ENCODE measurements at places on chromosomes 2 and 18.
A peak's percentile ranks its signal among the peaks of the same experiment; 100 is the strongest.

DNA sequence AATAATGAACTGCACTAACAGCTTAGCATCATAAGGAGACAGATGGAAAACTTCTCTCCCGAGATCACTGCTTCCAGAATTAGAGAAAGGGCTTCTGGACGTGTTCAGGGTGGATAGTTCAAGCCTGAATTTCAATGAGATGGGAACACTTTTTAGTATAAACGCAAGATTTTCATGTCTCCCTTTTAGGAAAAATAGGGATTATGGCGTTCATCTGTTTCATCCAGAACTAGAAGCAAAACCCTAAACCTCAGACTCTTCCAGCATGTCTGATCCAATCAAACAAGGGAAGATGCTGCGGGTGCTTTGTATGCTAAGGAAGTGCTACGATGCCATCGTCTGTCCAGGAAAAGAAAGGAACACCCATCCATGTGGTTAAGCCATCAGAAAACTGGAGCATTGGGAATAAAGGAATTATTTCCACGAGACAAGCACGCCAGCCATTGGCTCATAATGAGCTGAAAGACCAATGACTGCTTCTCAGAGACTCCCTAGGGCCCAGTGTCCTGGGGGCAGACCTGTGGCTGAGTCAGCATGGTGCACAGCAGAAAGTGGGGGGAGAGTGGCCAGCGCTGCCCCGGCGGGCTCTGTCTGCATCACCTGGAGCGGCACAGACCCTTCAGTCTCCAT lies 65.9 kb upstream of the AFF3 start:
- DNase-seq, result no peak

- no peak for DNase-seq
Measured at GRCh38 chr18:22999212-22999611, 66.1 kb downstream of the RBBP8 start.

DNA sequence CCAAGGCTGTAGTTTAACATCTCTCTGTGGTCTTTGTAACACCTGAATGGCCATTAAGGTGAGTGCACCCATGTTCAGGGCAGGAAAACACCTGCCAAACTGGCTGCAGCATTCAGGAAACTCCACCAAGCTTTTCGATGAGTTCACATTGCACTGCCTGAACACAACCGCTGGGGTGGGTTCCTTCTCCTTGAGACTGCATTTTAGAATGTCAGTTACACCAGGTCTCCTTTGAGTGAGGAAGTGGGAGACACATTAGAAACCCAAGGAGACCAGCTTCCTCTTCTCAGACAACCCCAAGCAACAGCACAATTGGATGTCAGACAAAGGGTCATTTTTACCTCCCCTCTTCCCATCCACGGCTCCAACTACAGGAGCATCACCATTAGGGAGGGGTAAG lies 35.2 kb downstream of the CYRIA start:
- peak; percentile 33 for DNase-seq

DNA sequence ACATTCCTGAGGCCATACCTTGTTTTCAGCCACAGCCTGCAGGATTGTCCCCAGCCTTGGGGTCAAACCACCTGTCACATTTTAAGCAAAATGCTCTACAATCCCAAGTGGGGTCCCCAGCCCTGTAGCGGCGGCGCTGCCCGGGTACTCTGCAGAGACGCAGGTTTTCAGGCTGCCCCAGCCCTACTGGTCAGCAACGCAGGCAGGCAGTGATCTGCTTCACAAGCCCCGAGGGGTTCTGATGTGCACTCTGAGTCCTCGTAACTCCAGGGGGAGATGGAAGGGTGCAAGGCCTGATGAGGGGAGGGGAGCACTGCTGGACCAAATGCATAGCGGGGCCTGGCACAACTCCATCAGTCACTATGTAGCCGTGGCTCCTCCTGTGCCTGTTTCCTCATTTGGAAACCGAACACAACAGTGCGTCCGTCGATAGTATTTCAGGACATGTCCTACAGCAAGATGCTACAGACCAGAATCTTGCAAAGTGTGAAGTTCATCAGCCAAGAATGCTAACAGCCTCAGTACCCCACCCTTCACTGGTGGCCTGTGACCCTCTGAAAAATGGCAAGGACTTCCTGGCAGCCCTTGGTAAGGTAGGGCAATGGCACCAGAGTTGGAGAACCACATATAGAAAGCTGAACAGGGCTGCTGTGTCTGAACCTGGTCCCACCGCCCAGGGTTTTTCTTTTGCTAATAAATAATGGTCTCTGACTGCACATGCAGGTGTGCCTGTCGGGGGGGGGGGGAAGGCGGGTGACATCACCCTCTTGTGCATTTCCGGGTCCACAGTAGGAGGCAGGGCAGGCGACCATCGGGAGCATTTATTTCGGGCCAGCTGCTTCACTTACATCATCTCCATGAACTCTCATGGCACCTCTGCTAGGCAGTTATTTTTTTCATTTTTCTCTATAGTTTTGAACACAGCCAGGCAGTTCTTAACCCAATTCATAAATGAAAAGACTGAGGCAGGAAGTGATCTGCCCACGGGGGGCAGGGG lies 50.6 kb upstream of the TFCP2L1 start:
- no peak for DNase-seq

DNA sequence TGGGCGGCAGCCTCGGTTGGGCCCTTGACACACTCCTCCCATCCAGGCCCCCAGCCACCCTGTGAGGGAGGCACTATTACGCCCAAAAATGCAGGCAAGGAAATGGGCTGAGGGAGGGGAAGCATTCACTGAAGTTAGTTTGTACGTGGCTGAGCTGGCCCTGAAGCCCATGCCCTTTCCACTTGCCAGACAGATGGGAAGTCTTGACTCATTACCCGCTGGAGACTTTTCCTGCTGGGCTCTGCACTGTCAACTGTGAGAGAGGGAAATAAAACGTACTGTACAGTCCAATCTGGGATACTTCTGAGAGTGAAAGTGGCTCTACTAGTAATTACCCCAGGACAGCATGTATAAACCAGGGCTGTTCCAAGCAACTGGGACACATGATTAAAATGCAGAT lies 125.9 kb downstream of the MSH2 start:
- no peak for DNase-seq

- no peak for DNase-seq
Measured at GRCh38 chr2:12348216-12348615, 368.5 kb upstream of the TRIB2 start.

DNA sequence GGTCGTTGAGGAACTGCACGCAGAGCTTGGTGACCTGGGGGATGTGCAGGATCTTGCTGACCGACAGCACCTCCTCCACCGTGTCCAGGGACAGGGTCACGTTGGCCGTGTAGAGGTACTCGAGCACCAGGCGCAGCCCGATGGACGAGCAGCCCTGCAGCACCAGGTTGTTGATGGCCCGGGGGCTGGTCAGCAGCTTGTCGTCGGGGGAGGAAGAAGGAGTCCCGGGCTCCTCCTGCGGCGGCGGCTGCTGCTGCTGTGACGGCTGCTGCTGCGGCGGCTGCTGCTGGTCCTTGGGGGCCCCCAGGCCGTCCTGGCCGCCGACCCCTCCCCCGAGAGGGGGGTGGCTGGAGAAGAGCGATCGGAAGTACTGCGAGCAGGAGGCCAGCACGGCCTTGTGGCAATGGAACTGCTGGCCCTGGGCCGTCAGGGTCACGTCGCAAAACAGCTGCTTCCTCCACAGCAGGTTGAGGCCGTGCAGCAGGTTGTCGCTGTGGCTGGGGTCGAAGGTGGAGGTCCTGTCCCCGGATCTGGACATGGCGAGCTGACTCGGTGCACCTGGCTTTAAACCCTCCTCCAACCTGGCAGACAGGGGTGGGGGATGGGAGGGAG lies 2.7 kb downstream of the KLHL14 start:
- DNase-seq, result peak; percentile 5

DNA sequence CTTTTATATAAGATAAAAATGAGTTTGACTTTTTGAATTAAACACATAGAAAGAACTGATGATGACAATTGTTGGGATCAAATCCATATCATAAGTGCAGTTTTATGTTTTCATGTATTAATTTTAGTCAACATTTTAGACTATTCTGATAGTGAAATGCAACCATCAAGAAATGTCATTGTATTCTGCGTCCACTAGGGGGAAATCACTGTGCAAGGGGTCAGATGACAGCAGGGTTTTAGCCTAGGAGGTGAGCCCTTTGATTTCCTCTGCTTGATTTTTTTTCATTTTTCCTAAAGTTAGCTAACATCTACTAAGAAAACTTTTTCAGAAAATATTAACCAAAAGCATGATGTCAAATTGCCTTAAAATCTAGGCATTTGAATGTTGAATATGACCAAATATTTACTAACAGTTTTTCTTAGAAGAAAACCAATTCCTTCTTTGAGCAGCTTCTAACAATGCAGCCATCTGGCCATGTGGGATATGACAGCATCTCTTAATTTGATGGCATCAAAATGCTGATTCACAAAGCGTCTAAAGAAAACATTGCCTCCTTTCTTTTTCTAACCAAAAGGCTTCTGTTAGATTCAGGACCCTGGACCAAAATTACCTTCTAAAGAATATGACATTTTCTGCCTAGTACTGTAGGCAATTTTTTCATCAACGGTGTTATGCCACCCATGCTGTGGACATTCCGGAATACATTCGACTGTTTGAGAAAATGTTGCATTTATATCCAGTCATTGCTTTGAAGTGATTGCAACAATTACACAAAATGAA lies 141.5 kb downstream of the SPHKAP start:
- peak; percentile 29 for DNase-seq

- no peak for DNase-seq
Measured at GRCh38 chr18:23826850-23827620, 137.8 kb downstream of the LAMA3 start.

GRCh38 chr2:21467910-21468309 lies 344.1 kb downstream of the TDRD15 start:
- peak; percentile 27 for DNase-seq

GRCh38 chr2:16635791-16636699 lies 29.6 kb downstream of the CYRIA start:
- DNase-seq, result no peak

All from GM12865 (cell line).